Effector memory CD4-positive, alpha-beta T cell (primary cell): ENCODE measurements at places on chromosomes 6 and 20.

DNA sequence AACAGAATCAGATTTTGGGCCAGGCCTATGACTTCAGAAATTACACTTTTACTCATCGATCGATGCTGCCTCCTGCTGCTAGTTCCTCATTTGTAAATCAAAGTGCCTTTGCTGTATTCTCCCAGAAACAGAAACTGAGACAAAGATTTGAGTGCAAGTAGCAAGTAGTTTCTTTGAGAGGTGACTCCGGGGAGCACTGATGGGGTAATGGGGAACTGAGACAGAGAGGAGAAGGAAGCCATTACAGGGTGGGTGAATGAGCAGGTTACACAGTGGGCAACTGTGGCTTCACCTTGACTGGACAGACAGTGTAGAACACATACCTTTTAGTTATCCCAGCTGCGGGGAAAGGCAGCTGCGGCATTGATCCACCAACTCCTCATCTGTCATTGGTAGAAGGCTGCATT, 9.7 kb upstream of the CD40 start:
- DNase-seq, result no peak

- no peak for DNase-seq
Measured at GRCh38 chr20:25055711-25056495, 2.0 kb downstream of the ACSS1 start.

- no peak for DNase-seq
Measured at GRCh38 chr20:5748246-5748645, 2.0 kb upstream of the SHLD1 start.

GRCh38 chr20:58596750-58597248, 54.3 kb upstream of the STX16 start:
- no peak for DNase-seq

- DNase-seq, result no peak
Measured at GRCh38 chr20:62916703-62917476, 9.4 kb downstream of the DIDO1 start.

- DNase-seq, result peak; percentile 10
Measured at GRCh38 chr6:149233056-149233715, 84.3 kb upstream of the TAB2 start.
